ENCODE measurements at places on chromosomes 4 and X. TPM values are rescaled to one million over a fixed set of nuclear protein-coding genes. Genes with fewer than 3 reads are reported as not detected.

HTN3 gene
- not detected for polyA plus RNA-seq

DMP1 gene
- not detected for polyA plus RNA-seq

PLXNB3 gene
- polyA plus RNA-seq: 7.1 TPM

UGT2B11 gene
- polyA plus RNA-seq: not detected

HUWE1 gene
- polyA plus RNA-seq: 29.8 TPM

DNA sequence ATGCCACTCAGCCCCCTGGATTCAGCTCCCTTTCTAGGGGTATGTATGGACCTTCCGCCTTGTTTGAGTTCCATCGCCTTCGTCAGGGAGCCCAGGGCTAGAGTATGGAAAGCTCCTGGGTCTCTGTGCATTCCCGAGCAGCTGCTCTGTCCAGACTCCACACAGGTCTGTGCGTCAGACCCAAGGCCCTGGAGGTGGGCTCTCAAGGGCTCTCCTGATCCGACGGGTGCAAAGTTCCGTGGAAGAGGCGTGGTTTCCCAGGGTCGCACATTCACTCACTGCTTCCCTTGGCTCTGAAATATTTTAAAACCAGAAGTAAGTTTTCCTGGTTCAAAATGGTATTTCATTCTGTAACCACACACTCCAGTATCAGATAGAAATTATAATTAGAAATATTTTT is 863.2 kb downstream of the TRIML1 start:
- no peak for DNase-seq

- no peak for DNase-seq
Observed at GRCh38 chr4:17336986-17337385, 174.9 kb downstream of the QDPR start.

- no peak for DNase-seq
Observed at GRCh38 chr4:42927946-42928345, 35.4 kb downstream of the GRXCR1 start.

DNA sequence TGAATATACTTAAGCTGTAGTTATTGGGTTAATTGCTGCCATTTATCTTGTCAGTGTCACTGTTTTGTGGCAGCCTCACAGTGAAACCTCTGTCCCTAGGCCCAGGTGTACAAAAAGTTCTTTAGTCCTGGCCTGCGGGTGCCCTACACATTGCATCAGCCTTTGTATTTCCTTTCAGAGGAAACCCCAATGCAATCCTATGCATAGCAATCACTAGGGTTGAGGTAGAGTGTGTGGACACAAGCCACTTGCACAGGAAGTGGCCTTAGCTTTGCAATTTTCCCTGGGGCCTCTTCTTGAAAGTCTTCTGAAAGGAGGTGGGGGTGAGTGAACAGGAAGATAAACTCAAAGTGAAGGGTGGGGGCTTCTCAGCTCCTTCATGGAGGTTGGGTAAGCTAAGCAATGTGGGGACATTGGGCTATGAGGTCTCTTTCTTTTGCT is 27.8 kb downstream of the VSIG4 start:
- DNase-seq: no peak

DNA sequence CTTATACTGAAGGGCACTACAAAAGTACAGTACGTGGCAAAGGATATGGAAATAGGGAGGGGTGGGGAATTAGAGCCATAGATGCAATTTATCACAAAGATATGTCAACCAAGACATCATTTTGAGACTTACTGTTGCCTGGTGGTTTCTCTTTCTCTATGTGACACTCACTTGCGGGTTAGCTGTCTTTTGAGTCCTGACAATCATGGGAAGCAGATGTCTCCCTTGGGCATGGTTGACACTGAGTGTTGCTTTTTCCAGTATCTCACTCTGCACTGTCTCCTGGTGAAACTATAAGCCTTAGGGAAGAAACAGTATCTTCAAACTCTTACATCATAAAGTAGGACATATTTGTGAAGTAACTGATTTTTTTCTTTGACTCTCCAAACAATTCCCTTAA is 383.5 kb upstream of the LCORL start:
- DNase-seq: no peak

GRCh38 chr4:24973404-24973746 is 57.4 kb downstream of the LGI2 start:
- peak; percentile 64 for DNase-seq

DNA sequence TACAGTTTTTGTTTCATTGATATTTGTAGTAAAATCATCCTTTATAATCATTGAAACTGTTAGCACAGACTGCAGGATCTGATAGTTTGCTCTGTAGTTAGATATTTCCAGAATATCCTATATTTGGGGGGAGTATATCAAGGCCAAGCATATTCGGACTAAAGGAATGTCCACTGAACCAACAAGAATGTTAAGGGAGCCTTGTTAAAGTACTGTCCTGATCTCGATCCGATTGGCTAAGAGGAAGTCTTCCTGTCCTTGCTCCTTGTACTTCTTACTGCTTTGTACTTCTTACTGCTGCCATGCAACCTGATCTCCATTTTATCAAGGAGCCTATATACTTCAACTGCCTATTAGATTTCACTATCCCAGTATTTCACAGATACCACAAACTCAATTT is 449.3 kb downstream of the RPA4 start:
- peak; percentile 27 for DNase-seq

GRCh38 chr4:109440948-109441347 is 7.3 kb downstream of the SEC24B start:
- DNase-seq: peak; percentile 46

GRCh38 chr4:49032440-49033161 is 46.5 kb downstream of the CWH43 start:
- DNase-seq: peak; percentile 36

GRCh38 chr4:138540056-138540800 is 298.1 kb upstream of the SLC7A11 start:
- peak; percentile 58 for DNase-seq

DNA sequence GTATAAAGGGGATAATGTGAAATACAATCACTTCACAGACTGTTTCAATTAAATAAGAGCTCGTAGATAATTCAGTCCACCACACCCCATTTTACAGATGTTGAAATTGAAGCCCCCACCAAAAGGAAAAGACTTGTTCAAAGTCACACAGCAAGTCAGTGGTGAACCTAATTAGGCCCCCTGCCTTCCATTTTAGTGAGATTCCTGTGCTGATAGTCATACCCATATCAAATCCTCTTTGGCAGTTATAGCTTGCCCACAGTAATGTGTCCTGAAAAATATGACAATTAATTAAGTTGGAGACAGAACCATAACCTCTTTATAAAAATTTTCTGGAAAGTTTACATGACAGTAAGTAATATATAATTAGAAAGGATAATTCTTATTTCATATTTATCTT is 58.0 kb downstream of the AR start:
- peak; percentile 15 for DNase-seq

DNA sequence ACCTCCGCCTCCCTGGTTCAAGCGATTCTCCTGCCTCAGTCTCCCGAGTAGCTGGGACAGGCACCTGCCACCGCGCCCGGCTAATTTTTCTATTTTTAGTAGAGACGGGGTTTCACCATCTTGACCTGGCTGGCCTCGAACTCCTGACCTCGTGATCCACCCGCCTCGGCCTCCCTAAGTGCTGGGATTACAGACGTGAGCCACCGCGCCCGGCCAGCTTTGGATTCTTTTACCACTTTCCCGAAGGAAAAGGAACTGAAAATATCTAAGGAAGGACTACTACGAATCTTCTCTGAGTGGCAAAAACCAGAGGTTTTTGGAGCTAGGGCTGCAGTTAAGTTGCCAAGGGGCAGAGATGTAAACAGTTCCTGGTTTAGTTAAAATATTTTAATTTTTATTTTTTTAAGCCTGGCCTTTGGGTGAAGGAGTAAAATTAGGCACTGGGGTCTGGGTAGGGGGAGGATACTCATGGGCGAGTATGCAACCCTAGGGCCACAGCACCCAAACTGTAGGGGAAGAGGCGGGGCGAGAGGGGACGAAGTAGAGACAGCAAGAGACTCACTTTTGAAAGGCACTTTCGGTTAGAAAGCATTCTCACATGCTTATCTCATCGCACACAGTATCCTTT is 525 bp upstream of the CISD2 start:
- DNase-seq: no peak

DNA sequence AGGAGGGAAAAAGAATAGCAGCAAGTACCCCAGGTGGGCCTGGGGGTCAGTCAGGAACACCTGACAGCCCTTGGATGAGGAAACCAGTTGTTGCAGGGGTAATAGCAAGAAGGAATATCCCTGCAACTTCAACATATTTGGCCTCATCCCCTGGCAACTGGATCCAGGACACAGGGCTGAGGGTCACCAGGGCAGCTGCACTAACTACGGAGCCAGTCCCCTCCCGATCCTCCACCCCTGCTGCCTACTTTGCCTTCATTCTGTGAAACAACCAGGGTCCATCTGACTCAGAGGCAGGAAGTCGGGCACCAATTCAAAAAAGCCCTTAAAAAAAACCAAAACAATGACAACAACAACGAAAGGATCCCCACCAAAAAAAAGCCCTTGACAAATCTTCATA is 52.9 kb downstream of the FRMPD3 start:
- no peak for DNase-seq

- DNase-seq: no peak
Observed at GRCh38 chr4:95470622-95471021, 78.2 kb downstream of the UNC5C start.

- DNase-seq: no peak
Observed at GRCh38 chr4:52907510-52907909, 45.4 kb downstream of the RASL11B start.

GRCh38 chr4:5447755-5448154 is 260.6 kb downstream of the EVC2 start:
- DNase-seq: no peak

DNA sequence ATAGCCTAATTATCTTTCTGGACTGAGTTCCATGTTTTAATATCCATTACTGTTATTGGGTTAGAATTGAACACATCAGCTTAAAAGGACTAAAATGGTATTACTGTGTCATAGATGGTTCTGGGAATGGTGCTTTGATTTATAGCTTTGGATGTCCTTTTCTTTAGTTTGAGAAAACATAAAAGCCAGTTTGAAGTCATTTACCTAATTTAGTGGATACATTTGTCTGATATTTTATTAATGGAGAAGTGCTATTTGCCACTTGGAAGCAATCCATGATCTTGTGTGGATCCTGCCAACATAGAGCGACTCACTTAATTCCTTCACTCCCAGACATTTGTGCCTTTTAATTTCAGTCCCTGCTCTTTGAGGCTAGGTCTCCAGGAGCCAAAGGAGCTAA is 212.4 kb upstream of the PACRGL start:
- DNase-seq: peak; percentile 64

- no peak for DNase-seq
Observed at GRCh38 chr4:117417856-117418255, 332.5 kb upstream of the TRAM1L1 start.

DNA sequence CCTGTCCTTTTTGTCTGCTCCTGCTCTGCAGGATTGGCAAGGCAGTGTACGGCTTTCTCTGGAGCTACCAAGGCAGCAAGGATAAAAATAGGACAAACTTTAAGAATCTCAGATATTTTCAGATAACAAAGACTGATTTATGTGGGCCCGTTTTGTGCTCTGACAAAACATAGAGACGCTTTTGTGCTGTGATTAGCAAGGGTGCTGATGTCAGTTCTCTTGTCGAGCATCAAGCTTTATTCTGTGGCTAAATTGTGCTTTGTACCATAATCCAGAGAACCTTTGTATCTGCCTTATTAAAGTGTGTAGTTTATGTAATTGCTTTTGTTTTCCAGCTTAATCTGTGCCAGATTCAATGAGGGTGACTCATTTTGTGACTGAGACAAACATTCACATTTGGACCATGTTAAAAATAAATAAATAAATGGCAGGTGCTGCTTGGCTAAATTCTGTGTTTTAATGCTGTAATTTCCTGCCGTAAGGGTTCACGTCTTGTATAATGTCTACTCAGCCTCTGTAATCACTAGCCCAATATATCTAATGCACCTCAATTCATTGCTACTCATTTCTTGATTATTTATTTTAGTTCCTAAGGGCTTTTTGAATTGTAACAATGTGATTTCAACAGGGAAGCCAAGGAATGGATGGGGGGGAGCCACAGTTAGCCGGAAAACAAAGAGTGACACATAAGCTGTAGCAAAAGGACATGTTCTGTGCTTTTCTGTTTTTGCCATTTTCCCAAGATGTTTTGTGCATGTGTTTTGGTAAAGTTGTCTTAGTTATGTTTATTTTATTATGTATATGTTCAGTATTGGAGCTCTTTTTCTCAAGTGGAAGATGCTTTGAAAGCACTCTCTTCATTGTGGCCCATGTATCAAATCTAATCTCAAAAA is 75.1 kb downstream of the GAB1 start:
- peak; percentile 50 for DNase-seq

- DNase-seq: peak; percentile 14
Observed at GRCh38 chr4:37827030-37827685, 672 bp downstream of the PGM2 start.

DNA sequence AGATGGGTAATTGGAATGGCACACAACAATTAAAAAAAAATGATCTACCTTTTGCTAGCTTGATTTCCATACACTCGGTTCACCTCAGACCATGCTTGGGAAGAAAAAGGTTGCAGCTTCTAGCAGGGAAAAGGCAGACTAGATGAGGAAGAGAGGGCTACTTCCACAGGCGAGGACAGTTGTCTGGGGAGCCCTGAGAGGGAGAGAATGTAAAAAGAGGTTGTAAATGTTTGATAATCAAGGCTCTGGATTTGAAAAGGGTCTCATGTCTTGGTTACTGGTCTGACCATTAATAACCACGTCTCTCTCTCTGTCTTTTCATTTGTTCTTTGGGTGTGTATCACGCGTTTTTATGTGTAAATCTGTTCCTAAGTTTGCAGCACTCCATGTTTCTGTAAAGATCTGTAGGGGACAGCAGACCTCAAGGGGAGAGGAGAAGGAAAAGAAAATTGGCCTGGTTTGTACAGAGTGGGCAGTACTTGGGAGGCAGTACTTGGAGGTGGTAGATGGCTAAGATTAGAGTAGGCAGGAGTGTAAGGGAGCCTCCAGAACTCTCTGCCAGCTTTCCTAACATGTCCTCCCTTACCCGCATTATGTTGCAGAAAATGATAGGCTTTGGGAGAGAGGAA is 750 bp downstream of the ARMCX5 start:
- peak; percentile 43 for DNase-seq

DNA sequence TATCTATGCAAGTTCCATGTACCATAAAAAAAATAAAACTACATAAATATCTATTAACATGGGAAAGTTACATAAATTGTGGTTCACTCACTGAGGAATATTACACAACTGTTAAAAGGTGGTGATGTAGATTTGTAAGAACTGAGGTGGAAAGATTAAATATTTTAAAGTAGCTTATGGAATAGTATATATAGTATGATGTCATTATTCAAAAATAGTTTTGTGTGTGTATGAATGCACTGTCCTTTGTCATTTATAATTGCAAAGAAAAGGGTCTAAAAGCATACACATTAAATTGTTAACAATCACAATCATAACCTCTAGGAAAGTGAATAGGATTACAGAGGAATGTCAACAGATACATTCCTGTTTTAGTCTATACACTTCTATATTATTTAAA is 355.9 kb downstream of the OPHN1 start:
- no peak for DNase-seq

DNA sequence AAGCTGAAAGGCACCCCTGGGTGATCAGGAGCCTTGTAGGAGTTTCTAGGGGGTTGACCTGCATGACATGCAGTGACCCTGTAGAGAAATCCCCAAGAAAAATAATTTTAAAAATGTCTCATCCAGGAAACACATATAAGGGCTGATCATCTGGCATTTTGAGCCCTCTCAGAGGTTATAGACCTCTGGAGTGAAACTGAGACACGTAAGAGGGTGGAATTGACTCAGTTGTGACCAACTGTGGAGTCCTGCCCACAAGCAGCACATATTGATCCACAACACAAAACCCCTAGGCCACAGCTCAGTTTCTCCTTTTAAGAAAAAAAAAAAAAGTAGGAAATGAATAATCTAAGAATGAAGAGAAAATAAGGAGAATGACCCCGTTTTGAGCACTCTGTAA is 32.5 kb upstream of the MTMR8 start:
- DNase-seq: no peak

GRCh38 chrX:24466025-24466424 is 939 bp downstream of the PDK3 start:
- DNase-seq: no peak

Data from GM23248 (cell line).